ENCODE measurements at places on chromosomes 12 and 14. TPM values are rescaled to one million over a fixed set of nuclear protein-coding genes. Genes with fewer than 3 reads are reported as not detected.
A peak's percentile ranks its signal among the peaks of the same experiment; 100 is the strongest.

- no peak for DNase-seq
Measured at GRCh38 chr12:41333974-41334373, 145.9 kb downstream of the PDZRN4 start.

DNA sequence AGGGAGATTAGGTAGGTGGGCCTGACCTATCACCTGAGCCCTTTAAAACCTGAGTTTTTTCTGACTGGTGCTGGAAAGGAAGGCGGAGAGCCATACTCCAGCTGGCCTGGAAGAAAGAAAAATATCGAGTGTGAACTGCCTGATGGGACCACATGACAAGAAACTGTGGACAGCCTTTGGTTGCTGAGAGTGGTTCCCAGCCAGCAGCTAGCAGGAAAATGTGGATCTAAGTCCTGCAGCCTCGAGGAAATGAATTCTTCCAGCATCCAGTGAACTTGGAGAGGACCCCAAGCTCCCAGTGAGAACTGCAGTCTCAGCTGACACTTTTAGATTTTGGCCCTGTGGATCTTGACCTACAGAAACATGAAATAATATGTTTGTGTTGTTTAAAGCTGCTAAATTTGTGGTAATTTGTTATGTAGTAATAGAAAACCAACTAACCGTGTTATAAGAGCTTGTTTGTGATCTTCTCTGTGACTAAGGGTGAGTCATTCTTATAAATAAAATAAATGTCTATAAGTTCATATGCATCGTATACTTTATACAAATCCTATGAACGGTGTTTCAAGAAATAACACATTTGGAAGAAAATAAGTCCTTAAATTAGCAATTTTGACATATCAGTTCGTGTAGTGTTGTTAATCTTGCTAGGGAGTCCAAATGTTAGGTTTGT, 359.6 kb downstream of the BMP4 start:
- peak; percentile 23 for DNase-seq

DNA sequence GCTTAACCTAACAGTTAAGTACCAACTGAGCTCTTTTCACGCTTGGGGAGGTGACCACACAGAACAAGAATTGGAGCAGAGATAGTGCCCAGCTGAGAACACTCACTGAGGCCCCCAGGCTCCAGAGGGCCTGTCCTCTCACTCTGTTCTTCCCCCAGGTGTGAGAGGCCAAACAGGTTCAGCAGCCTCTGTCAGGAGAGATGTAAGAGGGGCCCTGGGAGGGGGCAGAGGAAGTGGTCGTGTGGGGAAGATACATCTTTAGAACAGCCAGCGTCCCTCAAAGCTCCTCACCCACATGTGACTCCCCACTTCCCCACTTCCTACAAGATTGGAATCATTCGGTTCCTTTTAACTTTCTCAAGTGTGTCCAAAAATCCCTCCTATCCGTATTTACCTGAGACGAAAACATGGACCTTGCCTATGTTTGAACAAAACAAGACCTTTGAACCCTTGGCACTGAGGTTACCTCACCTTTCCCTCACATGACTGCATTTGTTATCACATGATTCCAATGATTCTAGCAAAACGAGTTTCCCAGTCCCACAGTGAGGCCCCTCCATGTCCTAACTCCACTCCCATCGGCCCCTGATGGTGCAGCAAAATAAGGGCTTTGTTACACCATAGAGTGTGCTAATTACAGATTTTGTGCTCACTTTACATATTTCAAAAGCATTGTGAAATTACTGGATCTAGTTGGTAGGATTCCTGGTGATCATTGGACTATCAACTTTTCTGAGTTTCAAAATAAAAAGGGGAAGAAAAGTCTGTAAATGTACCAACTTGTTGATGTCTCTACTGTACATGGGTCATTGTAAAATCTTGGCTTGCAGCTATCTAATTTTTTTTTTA, 40.0 kb upstream of the PAPOLA start:
- no peak for DNase-seq

DNA sequence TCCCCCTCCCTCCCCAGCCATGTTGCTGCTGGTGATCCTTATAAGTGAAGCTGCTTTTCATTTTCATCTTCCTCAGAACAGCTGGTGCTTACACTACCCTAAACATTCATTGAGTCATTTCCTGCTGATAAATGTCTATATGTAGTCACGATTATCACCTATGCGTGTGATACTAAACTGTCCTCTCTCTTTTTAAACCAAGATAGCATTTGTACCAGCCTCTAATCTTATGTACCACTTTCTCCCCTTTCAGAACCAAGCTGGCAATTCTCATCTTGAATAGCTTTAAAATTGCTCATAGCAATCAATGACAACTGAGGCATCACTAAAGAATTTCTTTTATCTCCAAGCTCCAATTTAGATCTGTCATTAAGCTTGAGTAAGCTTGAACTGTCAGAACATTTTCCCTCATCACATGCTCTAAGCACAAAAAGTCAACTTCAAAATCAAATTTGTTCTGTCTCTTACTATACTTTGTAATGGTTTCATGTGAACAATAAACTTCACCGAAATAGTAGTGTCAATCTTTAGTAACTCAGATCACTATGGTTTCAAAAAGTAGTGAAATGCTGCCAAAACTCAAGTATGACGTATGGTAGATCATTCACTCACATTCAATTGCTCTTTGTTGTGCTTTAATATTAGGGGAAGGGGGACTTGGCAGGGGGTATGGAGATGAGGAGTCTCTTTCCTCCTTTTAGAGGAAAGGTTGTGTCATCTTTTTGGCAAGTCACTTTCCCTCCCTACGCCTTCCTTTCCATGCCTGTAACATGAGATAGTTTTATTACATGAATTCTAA, 178.1 kb upstream of the NOVA1 start:
- DNase-seq, result peak; percentile 24

GRCh38 chr14:92986254-92987147, 63.6 kb downstream of the CHGA start:
- DNase-seq, result peak; percentile 89

- DNase-seq, result peak; percentile 83
Measured at GRCh38 chr12:95623554-95624170, 72.4 kb upstream of the USP44 start.

DNA sequence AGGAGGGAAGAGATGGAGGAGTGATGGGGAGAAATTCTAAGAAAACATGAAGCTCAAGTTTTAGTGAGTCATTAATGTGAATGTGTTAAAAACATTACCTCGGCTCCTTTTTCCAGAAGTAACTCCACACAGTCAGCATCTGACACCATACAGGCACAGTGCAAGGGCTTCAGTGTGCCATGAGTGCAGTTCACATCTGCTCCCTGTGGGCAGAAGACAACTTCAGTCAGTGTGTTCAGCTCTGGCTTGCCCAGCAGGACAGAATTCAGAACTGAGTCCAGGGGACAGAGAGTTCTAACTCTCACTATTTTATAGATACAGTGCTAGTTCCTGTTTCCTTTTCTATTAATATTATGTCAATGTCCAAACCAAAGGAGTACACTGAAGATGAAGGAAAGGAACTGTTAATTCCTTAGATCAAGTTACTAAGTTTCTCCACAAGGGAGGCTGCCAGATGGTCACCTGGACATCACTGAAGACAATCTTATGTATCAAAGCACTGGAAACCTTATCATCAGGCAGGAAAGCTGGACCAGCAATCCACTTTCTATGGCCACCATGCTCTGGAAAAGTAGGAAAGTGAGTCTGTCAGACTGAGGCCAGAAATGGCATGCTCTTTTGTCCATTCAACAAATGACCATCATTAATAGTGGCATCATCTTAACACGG, 6.1 kb downstream of the ASB8 start:
- DNase-seq, result no peak

GRCh38 chr14:72692696-72693095, 201.2 kb downstream of the DPF3 start:
- no peak for DNase-seq

GRCh38 chr12:56679883-56680575, 8.1 kb downstream of the PTGES3 start:
- DNase-seq, result no peak

GRCh38 chr12:57196439-57196838, 20.2 kb upstream of the NXPH4 start:
- DNase-seq, result no peak

DNA sequence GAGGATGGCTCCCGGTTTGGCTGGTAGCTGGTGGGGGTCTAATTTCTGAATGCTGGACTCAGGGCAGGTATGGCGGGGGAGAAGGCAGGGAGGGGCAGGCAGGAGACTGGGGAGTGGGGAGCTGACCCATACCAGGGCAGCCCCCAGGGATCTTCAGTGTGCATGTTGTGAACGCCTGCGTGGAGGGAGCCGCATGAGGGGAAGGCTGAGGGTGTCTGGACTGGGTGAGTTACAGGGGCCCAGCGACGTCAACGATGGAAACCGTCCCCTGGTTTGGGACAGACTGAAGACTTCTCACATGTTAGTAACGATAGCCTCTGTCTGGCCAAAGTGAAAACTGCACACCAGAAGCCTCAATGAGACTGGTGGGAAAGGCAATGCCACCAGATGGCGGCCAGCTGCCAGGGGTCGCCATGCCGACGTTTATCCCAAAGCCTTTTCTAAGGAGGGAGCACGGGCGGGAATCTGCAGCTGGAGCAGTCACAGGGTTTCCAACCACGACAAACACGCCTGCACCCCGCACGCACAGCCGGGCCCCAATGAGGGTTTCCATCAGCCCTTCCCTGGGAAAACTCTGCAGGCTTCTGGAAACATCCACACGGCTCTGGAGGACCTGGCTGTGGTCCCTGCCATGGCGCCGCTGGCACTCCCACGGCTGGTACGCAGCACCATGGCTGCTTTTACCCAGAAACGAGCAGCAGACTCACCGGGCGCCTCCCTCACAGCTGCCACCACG, 14.0 kb downstream of the PGAM5 start:
- DNase-seq, result peak; percentile 9

DNA sequence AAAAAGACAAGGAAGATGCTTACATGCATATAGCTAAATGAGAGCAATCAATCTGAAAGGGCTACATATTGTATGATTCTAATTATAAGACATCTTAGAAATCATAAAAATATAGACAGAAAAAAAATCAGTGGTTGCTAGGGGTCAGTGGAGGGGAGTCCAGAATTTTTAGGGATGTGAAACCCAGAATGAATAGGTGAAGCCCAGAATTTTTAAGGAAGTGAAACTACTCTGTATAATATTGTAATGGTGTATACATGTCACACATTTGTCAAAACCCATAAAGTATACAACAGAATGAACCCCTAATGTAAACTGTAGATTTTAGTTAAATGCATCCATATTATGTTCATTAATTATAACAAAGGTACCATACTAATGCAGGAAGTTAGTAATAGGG, 713.2 kb downstream of the FLRT2 start:
- DNase-seq, result no peak

DNA sequence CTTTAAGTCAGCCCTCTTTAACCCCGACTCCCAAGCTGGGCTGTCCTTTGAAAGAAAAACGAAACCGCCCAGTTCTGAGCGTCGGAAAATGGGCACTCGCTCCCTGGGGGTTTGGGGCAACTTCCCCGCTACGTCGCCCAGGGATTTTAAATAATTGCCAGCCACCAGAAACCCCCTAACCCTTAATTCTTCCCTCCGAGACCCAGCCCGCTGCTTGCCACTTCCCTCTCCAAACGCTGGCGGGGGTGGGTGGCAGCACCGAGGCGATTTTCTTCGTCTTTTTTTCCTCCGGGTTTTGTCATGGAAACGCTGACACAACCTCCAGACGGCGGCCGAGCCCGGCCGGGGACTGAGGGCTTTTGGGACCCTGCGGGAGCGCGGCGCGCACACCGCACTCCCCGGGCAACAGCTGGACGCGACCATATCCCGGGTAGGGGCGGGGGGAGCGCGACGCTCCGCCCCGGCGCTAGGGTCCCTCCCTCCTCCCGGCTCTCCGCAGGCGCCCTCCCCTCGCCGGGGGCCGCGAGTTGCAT, at the start of gene CHST11:
Gene CHST11, plus strand, starts transcription at position 532 of the 533 bp plus-strand sequence.
- peak; percentile 89 for DNase-seq

- DNase-seq, result peak; percentile 85
Measured at GRCh38 chr12:65879878-65880277, 55.6 kb downstream of the HMGA2 start.

DNA sequence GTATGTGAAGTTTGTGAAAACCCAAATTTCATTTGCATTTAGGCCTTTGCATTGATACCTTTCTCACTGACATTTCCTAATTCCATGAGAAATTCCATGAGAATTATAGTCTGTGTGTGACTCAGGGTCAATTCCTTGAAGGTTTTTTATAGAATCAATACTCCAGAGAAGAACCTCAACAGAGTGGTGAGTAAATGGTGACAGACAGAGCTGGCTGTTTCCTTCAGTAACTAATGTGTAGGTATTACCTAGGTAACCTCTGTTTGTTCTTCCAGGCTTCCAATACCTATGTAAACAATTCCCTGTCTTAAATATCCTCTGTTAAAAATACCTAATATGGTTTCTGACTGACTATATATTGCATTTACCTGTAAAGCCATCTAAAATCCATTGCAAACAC, 117.0 kb downstream of the TTC8 start:
- DNase-seq, result no peak

GRCh38 chr12:6735448-6736191, 11.8 kb downstream of the COPS7A start:
- DNase-seq, result peak; percentile 64

DNA sequence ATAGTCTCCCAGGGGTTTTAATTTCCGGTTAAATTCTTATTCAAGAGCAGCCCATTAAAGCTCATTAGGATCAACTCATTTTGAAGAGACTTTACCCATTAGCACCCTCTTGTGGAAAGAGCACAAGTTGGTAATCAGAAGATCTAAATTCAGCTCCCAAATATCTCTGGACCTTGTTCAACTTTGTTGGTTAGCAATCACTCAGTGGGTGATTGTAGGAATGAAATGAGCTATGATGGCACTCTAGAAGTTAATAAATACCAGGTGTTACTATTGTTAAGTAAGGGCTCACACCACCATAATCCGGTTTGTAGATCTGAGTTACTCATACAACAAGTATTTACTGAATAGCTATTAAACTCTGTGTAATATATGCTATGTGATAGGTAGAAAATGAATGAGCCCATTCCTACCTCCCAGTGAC, 42.9 kb downstream of the TRIP11 start:
- DNase-seq, result peak; percentile 73

DNA sequence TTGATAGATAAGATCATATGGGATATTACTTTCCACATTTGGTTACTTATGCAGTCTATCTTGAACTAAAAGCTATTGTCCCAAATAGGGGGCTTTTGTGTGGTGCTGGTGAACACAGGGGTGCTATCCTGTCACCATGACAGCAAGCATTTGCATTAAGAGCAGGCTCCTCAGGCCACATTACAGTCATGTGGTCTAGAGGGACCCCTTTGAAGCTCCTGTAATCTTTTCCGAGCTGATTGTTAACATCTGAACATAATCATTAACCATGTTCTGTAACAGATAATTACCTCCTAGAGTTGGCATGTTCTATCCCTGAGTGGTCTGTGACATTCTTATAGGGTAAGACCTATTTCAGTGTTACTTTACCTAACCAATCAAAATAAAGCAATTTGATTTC, 178.8 kb downstream of the KTN1 start:
- no peak for DNase-seq

The LRFN5 gene
- not detected for total RNA-seq

The NFATC4 gene
- 23.2 TPM for total RNA-seq

The CRACR2A gene
- 3.0 TPM for total RNA-seq

The TFCP2 gene
- total RNA-seq, result 17.2 TPM

The MORN3 gene
- total RNA-seq, result not detected

The TMEM132D gene
- total RNA-seq, result not detected
